ENCODE measurements at places on chromosomes 5 and 9.

DNA sequence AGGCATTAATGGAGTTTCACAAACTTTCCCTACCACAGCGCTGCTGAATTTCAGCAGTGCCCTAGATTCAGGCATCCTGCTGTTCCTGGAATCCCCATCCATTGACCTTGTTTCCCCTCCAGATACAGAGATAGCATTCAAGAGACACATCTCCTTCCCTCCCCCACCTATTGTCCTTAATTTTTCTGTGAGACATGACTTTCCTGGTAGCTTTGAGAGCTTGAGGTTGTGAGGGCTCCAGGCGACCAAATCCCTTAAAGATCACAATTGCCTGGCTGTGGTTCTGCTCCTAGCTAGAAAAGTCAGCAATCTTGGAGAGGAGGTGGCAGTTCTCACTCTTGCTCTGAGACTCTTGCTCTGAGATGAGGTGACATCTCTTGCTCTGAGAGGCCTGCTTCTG lies 48.0 kb downstream of the PRR16 start:
- DNase-seq, result no peak

DNA sequence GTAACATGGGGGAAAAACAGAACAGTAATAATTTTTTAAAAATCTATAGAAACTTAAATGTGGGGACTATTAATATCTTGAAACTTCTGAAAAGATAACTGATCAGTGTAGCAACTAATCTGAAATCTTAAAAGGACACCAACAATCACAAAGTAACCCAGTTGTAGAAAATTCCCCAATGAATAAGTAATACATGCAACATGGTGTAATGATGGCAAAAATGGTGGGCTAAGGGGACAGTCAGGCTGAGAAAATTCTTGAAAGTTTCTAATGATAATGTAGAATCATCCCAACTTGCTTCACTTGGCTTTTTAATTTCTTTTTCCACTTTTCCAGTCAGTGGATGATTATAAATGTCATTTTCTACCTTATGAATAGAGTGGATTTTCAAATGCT lies 5.4 kb downstream of the NFIL3 start:
- DNase-seq, result no peak

DNA sequence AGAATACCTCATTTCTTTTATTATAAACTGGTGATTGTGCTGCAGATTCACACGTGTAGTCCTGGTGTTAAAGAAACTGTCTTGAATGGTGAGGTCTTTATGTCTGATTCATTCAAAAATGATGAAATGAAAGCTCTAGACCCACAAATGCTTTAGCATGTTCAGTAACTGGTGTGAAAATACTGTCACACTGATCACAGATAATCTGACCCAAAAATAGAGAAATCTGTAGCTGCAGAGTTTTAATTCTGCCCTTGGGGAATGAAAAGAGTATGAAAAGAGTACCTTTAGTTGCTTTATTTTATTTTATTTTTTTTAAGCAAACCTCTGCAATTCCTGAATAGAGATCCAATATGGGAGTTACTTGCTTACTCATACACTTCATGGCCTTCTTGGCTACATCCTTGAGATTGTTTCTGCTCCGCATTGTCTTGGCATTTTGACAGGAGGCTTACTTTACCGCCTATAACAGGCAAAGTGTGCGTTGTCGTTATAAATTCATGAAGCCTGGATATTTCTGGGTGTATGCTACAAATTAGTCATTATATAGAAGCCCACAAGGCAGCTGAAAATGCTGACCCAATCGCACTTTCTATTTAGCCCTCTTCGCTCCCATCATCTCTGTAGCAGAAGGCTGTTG lies 2.7 kb downstream of the RGMB start:
- no peak for DNase-seq

GRCh38 chr5:97501965-97502305 lies 318.9 kb upstream of the RIOK2 start:
- no peak for DNase-seq

DNA sequence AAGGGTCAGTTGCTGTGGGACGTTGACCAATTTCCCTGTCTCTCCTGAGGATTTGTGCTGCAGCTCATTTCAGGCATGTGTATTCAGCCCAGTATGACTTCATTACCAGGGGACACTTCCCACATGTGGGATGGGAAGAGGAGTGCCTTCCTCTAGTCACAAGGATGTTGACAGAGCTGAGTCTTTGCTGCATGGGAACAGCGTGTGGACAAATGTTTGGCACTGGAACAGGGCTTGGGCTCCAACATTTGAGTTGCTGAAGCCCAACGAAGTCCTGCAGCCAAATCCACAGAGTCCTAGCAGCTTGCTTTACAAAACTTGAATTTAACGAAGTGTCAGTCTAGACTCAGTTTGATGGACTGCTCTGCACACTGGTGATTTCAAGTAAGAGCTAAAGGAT lies 283.2 kb downstream of the SH3GL2 start:
- no peak for DNase-seq

- no peak for DNase-seq
These were observed 210.5 kb downstream of the GADD45G start for GRCh38 chr9:89815061-89815902.
